ENCODE measurements at places on chromosomes 11 and 22.

GRCh38 chr11:35253237-35253636, 114.3 kb downstream of the CD44 start:
- no peak for DNase-seq

- DNase-seq: no peak
Observed at GRCh38 chr11:60870276-60870675, 2.9 kb downstream of the ZP1 start.

DNA sequence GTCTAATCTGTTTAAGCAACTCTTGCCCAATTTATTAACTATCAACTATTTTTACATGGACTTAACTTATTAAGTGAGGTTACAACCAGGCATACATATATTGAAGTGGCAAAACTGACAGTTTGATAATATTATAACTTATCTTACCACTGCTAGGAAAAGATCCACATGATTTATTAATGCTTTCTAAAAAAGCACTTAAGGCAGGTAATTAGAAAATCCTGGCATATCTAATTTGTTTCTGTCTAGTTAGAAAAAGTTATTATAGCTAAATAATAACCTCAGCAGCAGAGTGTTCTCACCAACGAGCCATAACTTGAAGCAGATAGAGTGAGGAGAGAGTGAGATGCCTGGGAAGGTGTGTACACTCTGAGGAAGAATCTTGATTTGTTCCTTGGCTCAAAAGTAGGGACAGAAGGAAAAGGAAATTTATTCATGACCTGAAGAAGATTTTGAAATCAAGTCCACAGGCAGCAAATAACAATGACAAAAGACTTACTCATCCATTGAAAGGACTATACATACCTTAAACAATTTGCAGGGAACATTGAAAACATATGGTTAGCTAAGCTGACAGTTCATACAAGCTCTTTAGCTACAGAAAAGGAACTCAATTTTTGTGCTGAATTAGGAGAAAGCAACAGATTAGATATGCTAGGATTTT, 7.1 kb upstream of the MUC15 start:
- no peak for DNase-seq

DNA sequence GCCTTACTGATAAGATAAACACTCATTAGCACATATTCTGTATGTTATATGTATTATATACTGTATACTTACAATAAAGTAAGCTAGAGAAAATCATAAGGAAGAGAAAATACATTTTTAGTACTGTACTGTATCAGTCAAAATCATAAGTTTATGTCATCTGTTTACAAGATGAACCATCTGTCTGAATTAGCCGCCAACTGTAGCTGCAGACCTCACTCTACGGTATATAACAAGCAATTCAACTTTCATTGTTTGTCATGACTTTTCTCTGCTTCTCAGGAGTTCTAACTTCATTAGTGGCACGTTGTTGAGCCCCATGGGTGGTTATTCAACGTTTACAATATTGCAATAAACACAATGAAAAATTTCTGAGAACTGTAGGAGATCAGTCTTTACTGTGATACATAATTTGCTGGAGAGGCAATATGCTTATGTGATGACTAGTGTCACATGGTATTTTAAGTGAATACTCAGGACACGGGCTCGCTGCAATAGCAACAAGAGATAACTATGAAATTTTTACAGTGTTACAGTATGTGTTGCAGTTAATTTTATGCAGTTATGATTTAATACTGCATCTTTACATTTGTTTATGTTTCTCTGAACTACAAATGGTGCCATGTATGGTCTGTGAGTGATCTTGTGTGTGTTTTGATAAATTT, 132.2 kb upstream of the CTSC start:
- DNase-seq: no peak

DNA sequence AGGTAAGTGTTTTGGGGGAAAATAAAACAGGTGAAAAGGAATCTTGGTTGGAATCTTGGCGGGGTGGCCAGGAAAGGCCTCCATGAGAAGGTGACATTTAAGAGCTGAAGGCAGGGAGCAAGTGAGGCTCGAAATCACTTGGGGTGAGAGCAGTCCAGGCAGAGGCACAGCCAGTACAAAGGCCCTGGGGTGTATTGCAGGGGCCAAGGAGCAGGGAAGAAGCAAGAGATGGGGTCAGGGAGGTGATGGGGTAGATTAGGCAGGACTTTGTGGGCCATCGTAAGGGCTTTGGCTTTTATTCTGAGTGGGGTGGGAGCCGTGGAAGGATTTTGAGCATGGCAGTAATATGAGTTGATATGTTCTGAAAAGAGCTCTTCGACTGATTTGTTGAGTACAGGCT, 551.1 kb downstream of the MN1 start:
- DNase-seq: no peak

DNA sequence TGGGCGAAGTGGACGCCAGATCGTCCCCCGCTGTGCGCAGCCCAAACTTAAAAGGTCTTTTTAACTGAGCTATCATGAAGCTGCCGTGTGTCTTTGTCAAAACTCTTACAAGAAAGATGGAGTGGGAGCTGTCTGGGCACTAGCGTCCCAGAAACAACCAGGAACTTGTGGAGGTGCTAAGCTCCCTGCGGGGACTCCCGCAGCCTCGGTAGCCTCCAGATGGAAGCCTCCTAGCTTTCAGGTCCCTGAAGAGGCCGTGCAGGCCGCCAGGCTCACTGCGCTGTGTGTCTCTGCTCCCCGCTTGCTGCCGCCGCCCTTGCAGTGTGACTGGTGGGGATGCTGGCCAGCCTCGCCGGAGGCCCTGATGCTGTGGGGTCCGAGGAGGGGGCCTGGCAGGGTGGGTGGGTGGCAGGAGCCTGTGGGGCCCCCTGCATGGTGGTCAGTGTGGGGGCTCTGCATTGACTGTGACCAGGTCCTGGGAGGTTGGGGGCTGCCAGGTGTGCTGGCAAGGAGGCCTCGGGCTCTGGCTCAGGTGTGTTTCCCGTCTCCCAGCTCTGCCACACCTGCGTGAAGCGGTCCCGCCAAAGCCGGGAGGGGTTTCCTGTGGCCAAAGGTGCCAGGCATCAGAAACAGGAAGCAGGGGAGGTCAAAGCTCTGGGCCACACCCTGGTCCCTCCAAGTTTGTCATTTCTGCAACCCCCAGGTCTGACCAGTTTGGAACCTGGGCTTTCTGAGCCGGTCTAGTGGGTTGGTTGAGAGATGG, 1.2 kb downstream of the TRABD start:
- DNase-seq: no peak

DNA sequence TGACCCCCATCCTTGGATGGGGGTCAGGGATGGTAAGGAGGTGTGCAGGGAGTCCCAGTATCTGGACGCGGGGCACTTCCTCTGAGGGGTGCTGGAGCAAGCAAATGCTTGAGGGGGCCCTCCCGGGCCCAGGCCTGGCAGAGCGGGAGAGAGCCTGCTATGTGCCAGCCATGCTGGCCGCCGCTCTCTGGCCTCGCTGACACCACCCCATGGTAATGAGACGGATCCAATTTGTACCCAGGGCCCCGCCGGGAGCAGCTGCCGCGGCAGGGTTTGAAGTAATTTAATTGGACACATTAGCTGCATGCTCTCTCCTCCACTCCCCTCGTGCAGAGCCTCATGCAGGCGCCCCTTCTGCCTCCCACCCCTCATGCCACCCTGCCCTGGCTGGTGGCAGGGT, 6.3 kb downstream of the SYT7 start:
- DNase-seq: no peak

GRCh38 chr11:122984186-122985011, 2.8 kb upstream of the BSX start:
- DNase-seq: no peak

GRCh38 chr11:59097113-59097708, 9.8 kb upstream of the FAM111B start:
- no peak for DNase-seq

DNA sequence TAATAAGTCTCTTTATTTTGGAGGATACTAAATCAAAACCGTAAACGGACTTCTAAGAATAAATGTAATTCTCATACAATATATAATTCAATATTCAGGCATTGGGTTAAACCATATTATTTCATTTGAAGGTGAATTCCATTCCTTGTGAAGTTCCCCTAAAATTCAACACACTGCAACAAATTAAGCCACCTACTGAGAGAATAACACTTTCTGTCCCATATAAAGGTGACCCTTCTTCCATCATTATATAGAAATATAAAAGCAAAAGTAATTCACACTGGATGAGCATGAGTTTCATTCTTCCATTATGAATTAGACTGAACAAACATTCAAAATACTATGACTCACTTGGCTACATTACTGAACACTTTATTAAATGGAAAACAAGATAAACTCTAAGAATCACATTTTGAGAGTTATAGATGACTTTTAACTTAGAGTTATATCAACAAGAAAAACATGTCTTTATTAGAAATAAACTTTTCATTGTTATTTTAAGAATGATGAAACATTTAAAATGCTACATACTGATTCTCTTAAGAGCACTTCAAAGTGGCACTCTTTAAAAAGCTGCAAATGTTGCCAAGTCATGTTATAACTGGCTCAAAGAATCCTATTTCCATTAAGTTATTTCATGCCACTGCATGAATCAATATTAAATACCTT, 2.8 kb downstream of the SESN3 start:
- no peak for DNase-seq

DNA sequence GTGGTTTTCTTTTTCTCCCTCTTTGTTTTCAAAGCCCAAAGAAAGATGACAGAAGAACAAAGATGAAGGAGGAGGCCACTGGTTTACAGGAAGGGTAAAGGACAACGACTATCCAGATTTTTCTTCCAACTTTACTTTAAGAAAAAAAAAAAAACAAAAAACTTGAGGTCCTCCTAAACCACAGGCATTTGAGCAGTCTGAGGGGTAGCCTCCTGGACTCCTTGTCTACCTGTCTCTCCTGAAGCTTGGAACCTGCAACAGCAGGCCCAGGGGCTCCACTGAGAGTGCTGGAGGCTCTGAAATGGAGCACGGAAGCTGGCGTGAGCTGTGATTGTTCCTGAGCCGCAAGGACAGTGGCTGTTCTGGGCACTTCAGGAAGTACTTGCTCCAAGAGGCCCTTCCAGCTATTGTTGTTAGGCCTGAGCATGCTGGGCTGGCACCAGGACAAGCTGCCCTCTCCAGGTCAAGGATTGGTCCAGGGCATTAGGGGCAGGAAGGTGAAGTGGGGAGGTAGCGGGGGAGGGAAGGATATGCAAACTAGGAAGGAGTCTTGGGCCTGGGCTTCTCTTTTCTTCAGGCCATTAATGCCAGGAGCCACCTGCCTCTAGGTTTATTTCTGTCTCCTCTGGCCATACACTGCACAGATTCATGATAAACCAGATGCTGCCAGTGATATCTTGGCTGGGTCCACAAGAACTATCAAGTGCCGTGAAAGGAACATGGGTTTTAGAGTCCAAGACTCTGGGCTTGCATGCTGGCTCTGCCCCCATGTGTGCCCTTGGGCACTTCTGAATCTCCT, 147.3 kb downstream of the CCDC34 start:
- DNase-seq: no peak

GRCh38 chr11:1060852-1061616, 13.6 kb upstream of the MUC2 start:
- DNase-seq: no peak

GRCh38 chr22:39474351-39475111, 17.7 kb downstream of the MGAT3 start:
- no peak for DNase-seq

- DNase-seq: no peak
Observed at GRCh38 chr11:122979815-122980595, 1.6 kb downstream of the BSX start.
